ENCODE measurements at places on chromosomes 12 and 14. TPM values are rescaled to one million over a fixed set of nuclear protein-coding genes. Genes with fewer than 3 reads are reported as not detected.
A peak's percentile ranks its signal among the peaks of the same experiment; 100 is the strongest.

DNA sequence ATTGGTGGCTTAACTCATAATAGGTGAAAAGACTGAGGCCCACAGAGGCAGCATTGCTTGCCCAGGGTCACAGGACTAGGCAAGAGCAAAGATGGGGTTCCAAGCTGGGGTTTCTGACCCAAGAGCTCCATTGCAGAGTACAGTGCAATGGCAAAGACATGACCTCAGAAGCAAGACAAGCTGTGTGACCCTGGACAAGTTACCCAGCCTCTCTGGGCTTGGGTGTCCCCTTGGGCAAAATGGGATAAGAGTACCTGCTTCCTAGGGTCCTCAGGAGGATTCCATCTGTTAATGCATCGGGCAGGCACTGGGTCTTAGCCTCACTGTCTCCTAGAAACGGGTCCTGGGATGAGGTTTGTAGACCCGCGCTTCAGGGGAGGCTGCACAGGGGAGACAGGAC, 111.6 kb upstream of the NCOR2 start:
- no peak for DNase-seq

GRCh38 chr14:32450919-32451675, 122.0 kb downstream of the AKAP6 start:
- DNase-seq, result no peak

DNA sequence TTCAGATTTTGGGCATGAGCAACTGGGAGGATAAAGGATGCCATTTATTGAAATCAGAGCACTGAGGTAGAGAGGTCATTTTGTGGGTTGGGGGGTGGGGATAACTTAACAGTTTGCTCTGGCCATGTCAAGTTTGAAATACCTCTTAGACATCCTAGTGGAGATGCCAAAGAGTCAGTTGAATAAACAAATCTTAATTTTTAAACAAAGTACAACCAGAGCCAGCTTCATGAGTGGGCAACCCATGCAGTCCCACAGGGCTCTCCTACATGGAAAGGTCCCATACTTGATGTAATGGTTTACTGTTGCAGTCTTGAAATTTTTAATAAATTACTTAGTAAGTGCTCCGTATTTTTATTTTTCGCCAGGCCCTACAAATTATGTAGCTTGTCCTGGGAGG, 81.2 kb downstream of the ANO4 start:
- DNase-seq, result no peak

DNA sequence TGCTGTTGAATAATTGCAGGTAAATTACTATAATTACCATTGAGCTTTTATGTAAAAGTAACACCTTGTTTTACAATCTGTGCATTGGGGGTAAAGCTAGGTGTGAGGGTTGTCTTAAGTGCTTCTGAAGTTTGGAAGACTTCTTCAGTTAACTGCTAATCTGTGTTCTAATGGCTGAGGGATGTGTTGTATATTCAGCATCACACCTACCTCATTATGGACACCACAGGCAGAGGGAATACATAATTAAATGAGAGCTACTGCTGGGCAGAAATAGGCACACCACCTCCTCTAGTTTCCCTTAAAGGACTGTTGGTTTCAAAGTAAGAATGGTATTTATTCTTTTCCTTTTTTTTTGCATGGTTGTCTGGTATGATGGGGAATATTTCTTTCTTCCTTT, 502.3 kb upstream of the RGS6 start:
- no peak for DNase-seq

GRCh38 chr14:36474593-36474992, 45.4 kb downstream of the NKX2-1 start:
- no peak for DNase-seq

GRCh38 chr12:96457191-96457930, 32.0 kb upstream of the CFAP54 start:
- no peak for DNase-seq

- peak; percentile 28 for DNase-seq
Measured at GRCh38 chr12:49706351-49707127, 666 bp downstream of the FMNL3 start.

DNA sequence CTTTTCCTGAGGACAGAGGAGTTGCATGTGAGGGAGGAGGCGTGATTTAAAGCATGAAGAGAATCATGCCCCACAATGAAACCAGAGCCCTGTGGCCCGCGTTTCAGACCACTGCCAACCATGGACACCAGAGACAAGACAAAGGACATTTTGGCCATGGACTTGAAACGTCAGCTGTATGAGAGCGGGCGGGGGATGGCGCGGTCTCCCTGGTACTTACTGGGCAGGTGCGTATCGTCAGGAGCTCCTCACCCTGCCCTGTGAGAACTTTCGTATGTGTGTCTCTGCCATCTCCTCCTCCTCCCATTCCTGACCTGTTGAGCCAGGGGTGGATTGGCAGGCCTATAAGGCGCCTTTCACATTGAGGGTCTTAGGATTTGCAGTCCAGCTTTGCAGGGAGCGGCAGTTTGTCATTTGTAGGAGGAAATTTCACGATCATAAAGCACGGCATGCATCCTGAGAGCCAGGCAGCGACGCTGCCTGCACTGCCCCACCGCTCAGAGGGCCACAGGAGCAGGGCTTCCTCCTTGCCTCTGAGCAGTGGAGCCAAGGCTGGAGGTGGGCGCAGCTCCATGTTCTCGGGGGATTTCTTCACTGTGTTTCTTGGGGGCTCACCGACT, 22.2 kb downstream of the SFSWAP start:
- DNase-seq, result no peak

GRCh38 chr14:89303456-89304435, 113.3 kb downstream of the FOXN3 start:
- DNase-seq, result no peak

GRCh38 chr12:52271158-52271557, 3.3 kb upstream of the KRT86 start:
- DNase-seq, result no peak

- DNase-seq, result no peak
Measured at GRCh38 chr14:87241018-87241768, 751.8 kb downstream of the GALC start.

DNA sequence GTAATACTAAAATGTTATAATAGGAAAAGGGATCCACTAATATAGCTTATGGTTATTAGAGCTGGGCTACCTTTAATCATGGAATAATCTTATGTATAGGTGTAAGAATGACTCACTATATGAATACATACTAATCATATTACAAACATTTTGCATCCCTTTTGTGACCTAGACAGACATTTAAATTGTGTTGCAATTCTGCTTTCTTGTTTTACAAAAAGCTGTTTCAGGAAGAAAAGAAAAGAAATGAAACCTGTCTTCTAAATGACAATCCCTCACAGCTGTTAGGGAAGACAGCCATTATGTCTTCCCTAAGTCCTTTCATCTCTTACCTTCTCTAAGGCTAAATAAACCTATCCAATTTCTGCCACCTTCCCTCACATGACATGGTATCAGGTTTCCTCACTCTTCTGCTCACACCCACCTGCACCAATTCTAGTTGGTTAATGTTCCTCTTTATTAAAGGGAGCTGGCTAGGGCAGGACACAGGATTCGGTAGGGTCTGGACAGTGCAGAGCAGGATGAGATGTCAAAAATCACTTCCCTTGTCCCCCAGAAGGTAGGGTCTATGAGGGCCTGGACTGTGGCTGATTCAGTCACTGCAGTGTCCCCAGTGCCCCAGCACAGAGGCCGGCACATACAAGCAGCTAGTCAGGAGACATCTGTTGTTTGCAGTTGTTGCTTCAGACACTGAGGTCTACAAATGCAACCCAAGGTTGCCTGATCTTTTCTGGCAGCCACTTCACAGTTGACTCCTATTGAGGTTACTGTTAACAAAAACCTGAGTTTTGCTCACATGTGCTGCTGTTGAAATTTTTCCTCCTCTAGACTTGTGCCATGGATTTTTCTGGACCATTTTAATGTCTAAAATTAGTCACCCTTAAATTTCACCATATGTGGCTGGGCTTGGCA, 3.7 kb downstream of the DHRS7 start:
- no peak for DNase-seq

DNA sequence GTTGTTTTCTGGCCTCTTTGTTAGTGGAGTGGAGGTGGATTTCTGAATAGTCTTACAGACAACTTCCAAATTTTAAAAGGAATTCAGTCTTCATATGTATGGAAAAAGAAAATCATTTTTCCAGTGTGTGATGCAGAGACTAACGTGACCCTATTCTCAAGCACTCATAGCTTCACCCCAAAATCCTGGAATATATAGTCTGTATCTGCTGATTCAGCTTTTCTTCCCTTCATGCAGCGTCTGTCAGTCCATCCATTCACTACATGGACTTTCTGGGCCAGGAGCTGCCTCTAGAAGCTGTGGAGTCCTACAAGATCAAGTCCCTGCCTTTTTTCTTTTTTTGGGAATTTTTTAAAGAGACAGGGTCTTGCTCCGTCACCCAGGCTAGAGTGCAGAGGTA, 23.8 kb downstream of the KLC1 start:
- DNase-seq, result no peak

DNA sequence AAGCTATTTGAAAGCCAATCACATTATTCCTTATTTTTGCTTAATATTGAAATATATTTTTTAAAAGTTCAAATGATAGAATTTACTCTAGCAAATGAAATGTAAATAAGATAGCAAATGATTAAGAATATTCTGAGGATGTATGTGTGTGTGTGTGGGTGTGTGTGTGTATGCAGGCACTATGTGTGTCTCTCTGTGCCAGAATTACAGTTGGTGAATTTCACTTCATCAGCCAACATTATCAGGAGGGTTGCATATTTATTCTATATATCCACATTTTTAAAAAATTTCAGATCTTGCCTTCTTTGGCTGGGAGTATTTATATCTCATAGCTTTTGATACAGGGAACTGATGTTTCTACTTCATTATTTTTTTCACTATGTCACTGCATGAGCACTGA, 274.9 kb upstream of the SOX5 start:
- no peak for DNase-seq

DNA sequence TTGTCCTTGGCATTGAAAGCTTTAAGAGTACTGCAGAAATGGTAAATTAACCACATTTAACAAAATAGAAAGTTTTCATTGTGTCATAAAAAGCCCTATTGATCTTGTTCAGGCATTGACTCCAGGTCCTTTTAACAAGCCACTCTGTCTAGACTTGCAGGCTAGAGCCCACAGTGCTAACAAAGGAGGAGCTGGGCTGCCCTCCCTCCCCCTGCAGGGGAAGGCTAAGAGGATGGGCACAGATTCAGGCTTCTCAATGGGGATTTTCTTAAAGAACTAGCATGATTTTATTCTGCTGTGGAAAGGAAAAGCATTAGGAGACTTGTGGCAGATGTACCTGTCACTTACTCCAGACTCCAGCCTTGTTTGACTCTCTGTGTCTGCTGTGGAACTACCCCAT, 463.6 kb downstream of the NRXN3 start:
- no peak for DNase-seq

- no peak for DNase-seq
Measured at GRCh38 chr12:110849748-110850403, 3.1 kb downstream of the CCDC63 start.

Gene IQSEC3
- total RNA-seq, result 0.10 TPM

Gene HOXC12
- total RNA-seq, result not detected

Gene LRP6
- total RNA-seq, result 0.30 TPM

Gene CEP128
- 24.7 TPM for total RNA-seq

Gene GDF3
- total RNA-seq, result not detected

All from activated CD4-positive, alpha-beta memory T cell treated with anti-CD3 and anti-CD28 coated beads, Interleukin-2, amount 10 ng/mL, durations not matched to agents 7 days and 5 days (primary cell).